ENCODE measurements at places on chromosomes 4 and X.

- no peak for DNase-seq
These were observed 25.2 kb downstream of the TIGD2 start for GRCh38 chr4:89136525-89136924.

GRCh38 chr4:42078184-42078801, 74.2 kb downstream of the BEND4 start:
- DNase-seq: no peak

DNA sequence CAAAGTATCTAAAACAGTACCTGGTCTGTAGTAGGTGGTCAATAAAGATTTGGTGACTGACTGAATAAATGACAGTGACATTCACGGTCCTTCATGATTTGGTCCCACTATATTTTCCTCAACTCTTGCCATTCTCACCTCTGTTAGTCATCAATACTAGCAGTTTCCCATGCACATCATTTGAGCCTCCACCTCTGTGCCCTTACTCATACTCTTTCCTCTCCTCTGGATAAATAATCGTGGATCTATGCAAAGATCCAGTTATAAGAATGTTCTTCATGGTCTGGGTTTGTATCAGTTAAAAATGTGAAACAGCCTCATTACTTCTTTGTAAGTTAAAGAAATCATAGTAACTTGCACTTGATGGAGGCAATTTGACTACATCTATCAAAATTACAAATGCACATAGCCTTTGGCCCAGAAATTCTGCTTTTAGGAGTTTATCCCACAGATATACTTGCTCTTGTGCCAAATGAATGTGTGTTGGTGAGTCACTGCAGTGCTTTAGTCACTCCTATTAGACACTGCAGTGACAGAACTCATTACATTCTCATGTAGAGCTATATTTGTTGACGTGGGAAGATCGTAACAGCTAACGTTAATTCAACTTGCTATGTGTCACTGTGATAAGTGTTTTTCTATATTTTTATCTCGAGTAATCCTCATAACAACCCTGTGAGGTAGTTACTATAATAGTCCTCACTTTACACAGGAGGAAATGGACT, 121.9 kb upstream of the SMIM10 start:
- DNase-seq: no peak

DNA sequence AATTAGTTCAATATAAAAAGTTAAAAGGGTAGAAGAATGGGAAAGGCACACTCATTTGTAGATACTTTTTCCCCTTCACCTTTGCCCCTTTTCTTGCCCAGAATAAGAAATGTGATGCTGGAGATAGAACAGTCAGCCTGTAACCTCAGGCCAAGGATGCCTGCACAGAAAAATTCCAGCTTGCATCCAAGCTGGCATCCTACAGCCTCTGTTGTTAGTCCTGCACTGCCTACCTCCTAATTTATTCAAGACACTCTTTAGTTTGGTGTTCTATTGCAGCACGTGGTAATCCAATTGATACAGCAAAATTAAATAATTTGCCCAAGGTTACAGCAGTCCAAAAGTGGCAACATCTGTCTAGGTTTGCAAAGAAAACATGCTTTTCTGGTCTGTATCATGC, 9.7 kb upstream of the USO1 start:
- no peak for DNase-seq

- DNase-seq: no peak
These were observed 7.2 kb upstream of the PITX2 start for GRCh38 chr4:110629780-110630687.
